ENCODE measurements at places on chromosomes 2 and 18.

DNA sequence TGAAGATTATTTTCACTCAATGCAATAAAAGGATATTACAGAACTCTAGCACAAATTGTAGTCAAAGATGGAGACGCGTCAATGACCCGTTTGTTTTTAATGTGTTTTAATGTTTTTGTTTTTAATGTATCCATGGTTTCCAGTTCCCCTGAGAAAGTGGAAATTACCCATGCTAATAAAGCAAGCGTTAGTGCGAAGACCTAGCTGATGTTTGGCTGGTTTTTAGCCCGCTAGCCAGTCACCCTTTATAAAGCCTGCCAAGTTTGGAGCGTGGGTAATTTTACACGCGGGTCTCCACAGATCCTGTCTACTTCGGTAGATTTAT lies 430 bp upstream of the CHMP1B start:
- no peak for DNase-seq

DNA sequence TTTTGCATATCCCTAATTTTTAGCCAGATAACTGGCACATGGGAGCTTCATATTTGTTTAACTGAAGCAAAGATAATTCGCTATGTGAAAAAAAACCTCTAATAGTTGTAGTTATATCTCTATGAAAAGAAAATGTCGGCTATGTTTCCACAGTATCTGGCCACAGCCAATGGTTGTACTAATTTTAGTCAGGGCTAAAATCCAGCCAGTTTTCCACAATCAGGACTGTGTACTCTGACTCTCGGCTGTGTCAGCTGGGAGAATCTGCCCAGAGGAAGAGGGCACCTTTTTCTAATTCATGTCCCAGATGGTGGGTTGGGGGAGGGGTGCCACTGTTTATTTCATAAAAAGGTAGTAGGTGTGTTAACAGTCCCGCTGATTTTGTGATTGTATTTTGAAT lies 38.8 kb downstream of the STRADB start:
- DNase-seq = no peak

GRCh38 chr2:42804891-42805290 lies 12.5 kb upstream of the HAAO start:
- DNase-seq = no peak

DNA sequence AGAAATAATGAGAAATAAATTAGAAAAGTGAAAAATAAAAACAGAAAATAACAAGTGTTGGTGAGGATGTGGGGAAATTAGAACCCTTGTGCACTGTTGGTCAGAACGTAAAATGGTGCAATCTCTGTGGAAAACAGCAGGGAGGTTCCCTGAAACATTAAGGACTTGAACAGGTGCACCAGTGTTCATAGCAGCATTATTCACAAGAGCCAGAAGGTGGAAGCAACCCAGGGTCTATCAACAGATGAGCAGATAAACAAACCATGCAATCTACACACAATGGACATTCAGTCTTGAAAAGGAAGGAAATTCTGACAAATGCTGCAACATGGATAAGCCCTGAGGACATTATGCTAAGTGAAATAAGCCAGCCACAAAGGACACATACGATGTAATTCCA lies 58.2 kb upstream of the TFCP2L1 start:
- DNase-seq = no peak

DNA sequence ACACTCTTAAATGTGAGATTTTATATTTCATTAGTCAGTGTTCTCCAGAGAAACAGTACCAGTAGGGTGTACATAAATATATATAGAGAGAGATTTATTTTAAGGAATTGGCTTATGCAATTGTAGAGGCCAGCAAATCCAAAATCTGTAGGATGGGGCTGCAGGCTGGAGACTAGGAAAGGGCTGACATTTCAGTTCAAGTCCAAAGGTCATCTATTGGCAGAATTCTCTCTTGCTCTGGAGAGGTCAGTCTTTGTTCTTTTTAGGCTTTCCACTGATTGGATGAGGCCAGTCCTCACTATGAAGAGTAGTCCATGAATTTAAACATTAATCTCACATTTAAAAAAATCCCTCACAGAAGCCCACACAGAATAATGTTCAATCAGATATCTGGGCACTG lies 170.8 kb upstream of the NCKAP5 start:
- no peak for DNase-seq

DNA sequence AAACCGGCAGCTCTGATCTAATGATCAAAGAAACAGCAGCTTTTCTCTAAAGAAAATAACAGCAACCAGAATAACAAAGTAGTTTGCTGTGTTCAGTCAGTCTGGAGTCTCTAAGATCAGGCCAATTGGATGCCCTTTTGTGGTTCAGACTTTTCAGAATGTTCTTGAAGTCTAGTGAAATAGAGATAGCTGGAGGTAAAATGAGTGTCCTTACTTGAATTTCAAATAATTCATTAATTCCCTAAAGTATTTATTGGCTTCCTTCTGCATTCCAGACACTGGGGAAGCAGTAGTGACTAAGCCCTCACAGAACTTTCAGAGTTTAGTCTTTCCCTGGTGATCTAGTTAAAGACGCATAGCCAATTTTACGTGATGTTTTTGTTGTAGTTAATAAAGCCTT lies 58.7 kb downstream of the C18orf54 start:
- no peak for DNase-seq

- no peak for DNase-seq
Observed at GRCh38 chr2:7915302-7916091, 766.4 kb upstream of the ID2 start.

- no peak for DNase-seq
Observed at GRCh38 chr18:79260510-79260909, 135.2 kb upstream of the NFATC1 start.

DNA sequence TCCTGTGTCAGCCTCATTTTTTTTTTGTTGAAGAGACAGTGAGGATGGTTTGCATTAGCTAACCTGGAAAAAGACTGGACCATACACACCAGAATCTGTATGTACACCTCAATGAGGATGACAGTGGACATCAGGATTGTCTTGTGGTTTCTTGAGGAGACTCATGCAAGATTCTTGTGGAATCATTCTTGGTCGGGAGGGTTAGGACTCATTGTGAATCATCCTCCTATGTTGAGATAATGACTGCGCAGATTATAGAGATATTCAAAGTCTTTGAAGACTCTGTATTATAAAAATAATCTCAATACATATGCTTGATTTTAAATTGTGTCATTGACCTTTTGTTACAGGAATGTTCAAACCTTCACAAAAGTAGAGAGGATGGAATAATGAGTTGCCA lies 49.1 kb upstream of the DOCK10 start:
- DNase-seq = no peak

GRCh38 chr2:127400897-127401756 lies 13.4 kb upstream of the MAP3K2 start:
- DNase-seq = no peak

GRCh38 chr2:185970148-185970852 lies 231.7 kb downstream of the FSIP2 start:
- DNase-seq = no peak

GRCh38 chr2:172843266-172843582 lies 107.6 kb downstream of the RAPGEF4 start:
- no peak for DNase-seq

DNA sequence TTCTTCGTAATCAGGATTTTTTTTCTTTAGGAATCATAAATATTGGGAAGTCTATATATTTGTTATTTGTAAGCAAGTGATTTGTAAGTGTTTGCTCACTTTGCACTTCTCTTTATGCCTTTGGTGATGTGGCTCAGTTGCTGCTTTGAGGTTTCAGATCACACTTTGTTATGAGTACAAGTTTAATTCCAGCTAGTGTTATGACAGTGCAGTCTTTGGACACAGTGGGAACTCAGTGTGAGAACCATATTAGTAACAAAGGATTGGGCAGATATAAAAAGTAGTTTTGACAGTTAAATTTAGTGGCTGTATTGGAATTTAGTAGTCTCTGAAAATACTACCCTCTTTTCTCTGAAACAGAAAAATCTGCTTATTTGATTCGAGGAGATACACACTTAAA lies 67.7 kb downstream of the ABI2 start:
- DNase-seq = no peak

DNA sequence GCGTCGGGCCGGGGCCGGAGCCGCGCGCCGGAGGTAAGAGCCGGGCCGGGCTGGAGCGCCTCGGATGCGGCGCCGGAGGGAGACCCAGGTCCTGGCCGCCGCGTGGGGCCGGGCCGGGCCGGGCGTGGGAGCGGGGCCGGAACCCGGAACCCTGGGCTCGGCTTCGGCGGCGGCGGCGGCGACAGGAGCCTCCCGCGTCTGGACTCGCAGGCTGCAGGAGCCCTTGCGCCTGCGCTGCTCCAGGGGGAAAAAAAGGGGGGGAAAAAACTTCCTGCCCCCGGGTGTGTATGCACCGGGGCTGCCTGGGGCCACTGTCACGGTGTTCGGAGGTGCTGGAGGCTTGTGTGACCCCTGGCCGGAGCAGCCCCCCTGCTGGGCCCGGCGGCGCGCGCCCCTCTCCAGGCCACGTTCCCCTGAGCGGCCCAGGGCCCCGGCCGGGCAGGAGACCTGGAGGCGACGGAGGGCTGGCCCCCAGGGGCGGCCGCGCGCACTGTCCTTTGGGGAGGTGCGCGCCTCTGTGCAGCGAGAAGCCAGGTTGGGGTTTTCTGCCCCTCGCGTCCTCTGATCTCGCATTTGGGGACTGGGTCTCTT lies 864 bp downstream of the KLHL29 start:
- no peak for DNase-seq

GRCh38 chr2:100537918-100538317 lies 24.9 kb upstream of the PDCL3 start:
- DNase-seq = no peak

- no peak for DNase-seq
Observed at GRCh38 chr2:113972766-113973165, 82.9 kb downstream of the ACTR3 start.

GRCh38 chr18:24868311-24868710 lies 407.9 kb downstream of the HRH4 start:
- DNase-seq = no peak

- DNase-seq = no peak
Observed at GRCh38 chr18:25283781-25284180, 68.2 kb downstream of the ZNF521 start.

GRCh38 chr18:59954755-59955156 lies 55.0 kb downstream of the PMAIP1 start:
- DNase-seq = no peak

DNA sequence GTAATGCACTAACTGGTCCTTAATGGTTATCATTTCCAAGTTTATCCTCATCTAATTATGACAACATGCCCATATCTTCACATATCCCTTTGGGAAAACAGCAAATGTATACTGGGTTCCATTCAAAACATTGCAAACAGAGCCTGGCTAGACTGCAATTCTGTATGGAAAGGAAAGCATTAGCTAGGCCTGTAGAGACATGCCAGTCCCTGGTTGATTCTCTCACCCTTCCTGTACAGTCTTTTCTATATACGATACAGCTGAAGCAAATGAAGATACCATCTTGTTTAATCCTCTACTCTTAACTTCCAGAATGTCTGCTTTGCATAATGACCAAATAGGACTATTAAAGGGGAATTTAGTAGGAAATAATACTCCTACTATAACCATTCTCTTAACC lies 294.4 kb upstream of the MC4R start:
- DNase-seq = no peak

DNA sequence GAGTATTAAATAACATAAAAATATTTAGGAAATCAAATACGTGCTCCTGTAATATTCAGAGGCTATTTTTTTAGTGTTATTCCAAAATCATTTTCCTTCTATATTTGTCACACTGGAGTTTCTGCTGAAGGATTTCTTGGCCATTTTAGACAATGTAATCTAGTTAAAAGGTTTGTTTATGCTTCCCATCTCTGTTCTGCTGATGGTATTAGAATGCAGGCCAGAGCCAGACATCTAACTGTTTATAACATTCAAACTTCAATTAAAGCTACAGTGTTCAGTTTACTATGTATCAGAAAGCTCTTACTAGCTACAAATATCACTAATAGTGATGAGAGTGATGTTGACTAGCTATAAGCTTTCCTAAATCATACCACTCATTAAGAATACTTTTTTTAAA lies 7.9 kb downstream of the MBD5 start:
- DNase-seq = no peak

DNA sequence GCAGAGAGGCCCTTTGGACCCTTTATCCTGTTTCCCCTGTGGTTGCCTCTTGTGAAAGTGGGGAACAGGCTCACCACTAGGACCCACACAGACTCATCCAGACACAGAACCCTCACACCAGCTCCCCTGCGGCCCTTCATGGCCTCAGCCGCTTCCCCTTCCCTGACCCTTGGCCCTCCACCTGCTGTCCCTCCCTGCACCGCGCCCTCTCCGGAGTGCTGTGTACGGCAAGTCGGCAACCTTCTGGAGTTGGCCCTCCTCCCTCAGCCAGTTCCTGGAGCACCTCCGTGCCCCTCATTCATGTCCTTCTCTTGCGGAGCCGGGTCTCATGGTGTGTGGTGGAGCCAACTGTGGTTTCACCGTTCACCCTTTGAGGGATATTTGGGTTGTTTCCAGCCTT lies 44.0 kb downstream of the CTDP1 start:
- no peak for DNase-seq

DNA sequence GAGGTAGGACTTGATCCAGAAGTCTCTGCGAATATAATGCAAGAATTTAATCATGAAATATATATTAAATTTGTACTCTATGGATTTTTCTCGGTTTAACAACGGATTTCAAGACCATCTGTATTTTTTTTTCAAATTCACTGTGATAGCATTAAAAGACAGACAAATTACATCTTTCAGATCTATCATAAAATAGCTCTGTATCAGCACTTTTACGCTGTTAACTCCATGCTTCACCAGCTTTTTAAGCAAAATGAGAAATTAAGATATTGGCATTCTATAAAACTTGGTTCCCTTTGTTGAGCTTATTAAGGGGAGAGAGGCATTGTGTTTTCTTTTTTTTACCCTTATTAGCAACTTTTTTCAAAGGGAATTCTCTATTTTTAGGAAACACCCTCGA lies 1377.6 kb upstream of the NXPH2 start:
- no peak for DNase-seq

GRCh38 chr2:157922815-157923214 lies 46.7 kb upstream of the ACVR1 start:
- DNase-seq = no peak

GRCh38 chr2:63326473-63326872 lies 261.8 kb downstream of the WDPCP start:
- DNase-seq = no peak

- no peak for DNase-seq
Observed at GRCh38 chr2:19359456-19359855, 1.0 kb upstream of the OSR1 start.

GRCh38 chr2:158509928-158510797 lies 53.4 kb downstream of the PKP4 start:
- no peak for DNase-seq

GRCh38 chr2:224938651-224939182 lies 103.6 kb downstream of the DOCK10 start:
- no peak for DNase-seq
